ENCODE measurements at places on chromosomes 7 and 10.

DNA sequence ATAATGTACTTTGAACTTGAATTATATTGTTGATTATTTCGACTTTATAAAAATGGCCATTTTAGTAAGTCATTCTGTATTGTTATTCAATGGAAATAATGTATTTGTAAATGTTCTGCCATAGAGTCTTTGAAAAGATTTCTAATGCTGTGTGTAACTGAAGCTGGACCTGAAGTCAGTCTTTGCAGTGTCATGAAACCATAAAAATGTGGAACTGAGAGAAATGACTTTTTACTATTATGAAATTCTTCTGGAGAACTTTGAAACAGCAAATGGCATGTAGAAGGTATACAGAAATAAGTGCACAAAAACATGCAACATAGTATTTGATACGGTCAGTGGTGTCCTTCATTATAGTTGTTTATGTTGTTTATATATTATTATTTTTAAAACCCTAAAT lies 59.7 kb upstream of the ADRA2A start:
- DNase-seq: peak; percentile 78

DNA sequence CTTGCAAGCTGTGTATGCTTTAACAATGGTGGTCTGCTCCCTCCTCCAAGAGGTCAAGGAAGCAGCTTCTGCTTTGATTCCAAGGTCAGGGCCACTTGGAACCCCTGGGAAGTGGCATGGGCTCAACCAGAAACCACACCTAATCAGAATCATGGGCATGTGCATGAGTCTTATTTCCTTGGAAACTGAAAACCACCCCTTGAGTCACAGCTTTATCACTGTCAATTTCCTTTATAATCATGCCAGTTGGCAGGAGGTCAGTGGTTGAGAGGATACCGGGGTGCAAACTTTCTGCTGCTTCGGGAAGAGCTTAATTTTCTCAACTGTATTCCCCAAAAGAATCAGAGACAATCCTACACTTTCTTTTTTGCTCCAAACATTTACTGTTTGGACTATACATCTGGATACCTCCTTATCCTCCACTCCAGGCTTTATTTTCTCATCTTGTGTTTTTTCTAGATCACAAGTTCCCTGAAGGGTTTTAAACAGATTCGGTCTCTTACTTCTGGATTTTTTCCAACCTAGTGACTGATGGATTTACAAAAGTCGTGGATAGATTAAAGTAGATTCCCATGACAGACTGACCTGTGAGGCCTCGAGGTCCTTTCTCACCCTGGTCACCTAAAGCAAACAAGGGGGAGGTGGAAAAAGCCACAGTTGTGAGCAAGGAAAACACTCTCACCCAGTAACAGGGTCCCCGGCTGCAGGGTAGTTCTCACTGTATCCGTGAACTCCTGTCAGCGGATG lies 36.0 kb downstream of the COL17A1 start:
- DNase-seq: peak; percentile 2

- no peak for DNase-seq
These were observed 169.9 kb upstream of the PPP2R2D start for GRCh38 chr10:131730771-131731497.

GRCh38 chr7:159109653-159110035 lies 35.0 kb downstream of the VIPR2 start:
- DNase-seq: no peak

- DNase-seq: no peak
These were observed 271.7 kb downstream of the PTPRN2 start for GRCh38 chr7:158315881-158316280.

DNA sequence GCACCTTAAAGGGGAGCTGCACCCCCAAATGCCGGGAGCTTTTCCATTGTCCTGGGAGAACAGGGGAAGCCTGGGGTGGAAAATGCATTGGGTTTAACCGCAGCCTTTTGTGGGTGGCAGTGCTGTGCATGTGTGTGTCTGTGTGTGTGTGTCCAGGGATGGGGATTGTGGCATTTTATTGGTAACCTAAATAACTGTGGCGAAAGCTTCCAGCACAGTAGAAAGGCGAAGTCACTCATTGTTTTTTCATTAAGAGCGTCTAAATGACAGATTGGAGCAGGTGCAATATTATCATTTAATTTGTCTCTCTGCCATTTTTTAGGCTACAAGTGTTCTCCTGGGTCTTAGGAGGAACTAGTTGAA lies 55.1 kb downstream of the INSIG1 start:
- no peak for DNase-seq

GRCh38 chr7:39703144-39703543 lies 79.8 kb downstream of the RALA start:
- no peak for DNase-seq

- no peak for DNase-seq
These were observed 37.7 kb upstream of the ZNF32 start for GRCh38 chr10:43686414-43686813.

DNA sequence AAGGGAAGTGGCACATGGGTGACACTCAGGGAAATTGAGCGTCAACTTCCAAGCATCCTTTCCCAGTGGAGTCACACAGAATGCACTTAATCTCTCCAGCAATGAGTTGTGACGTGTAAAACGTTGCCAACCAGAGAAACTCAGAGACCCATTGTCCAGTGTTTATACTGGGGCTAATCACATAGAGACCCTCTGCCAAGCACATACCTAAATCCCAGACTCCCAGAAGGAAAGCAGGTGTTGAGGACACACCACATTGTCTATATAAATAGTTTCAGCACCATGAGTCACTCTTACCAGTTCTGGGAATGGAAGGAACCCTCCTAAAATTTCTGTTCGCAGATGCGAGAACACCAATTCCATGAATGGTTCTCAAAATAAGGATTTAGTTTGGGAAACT lies 76.4 kb upstream of the BET1 start:
- no peak for DNase-seq

- no peak for DNase-seq
These were observed 422.5 kb downstream of the DNAJB6 start for GRCh38 chr7:157759246-157759805.

GRCh38 chr10:91162050-91162494 lies 58.4 kb upstream of the PCGF5 start:
- DNase-seq: no peak
